ENCODE measurements at places on chromosomes 5 and 9. TPM values are rescaled to one million over a fixed set of nuclear protein-coding genes. Genes with fewer than 3 reads are reported as not detected.

Gene F2R
- 56.4 TPM for total RNA-seq

Gene NDUFA8
- total RNA-seq, result 108 TPM

Gene C5orf58
- total RNA-seq, result not detected

Gene RELL2
- 5.2 TPM for total RNA-seq

Gene DCP2
- total RNA-seq, result 10.3 TPM

Gene C9orf50
- not detected for total RNA-seq

Gene STXBP1
- total RNA-seq, result 14.6 TPM

Gene STC2
- 47.5 TPM for total RNA-seq

Gene IFNK
- not detected for total RNA-seq

Gene NME5
- not detected for total RNA-seq

Gene CD72
- 0.19 TPM for total RNA-seq

Gene DOCK8
- 0.40 TPM for total RNA-seq

Gene TAF11L10
- total RNA-seq, result not detected

Gene PDE6A
- total RNA-seq, result 0.25 TPM

Gene SOHLH1
- total RNA-seq, result not detected

Gene MCC
- total RNA-seq, result 0.22 TPM

Gene SPINK13
- not detected for total RNA-seq

Gene PGM5
- total RNA-seq, result not detected

Gene STPG3
- not detected for total RNA-seq

Gene DMRTA1
- 0.63 TPM for total RNA-seq

Gene LECT2
- total RNA-seq, result not detected

Gene AHRR
- total RNA-seq, result 4.9 TPM

Gene EIF4EBP3
- total RNA-seq, result 1.8 TPM

Gene SLC45A2
- total RNA-seq, result not detected

Gene CCDC180
- 0.38 TPM for total RNA-seq

Gene HMCN2
- total RNA-seq, result not detected

Gene PLPP7
- not detected for total RNA-seq

All from A549 treated with ZK216348 at 1 μM for 4 hours (cell line).